ENCODE measurements at places on chromosomes 7 and 10.

DNA sequence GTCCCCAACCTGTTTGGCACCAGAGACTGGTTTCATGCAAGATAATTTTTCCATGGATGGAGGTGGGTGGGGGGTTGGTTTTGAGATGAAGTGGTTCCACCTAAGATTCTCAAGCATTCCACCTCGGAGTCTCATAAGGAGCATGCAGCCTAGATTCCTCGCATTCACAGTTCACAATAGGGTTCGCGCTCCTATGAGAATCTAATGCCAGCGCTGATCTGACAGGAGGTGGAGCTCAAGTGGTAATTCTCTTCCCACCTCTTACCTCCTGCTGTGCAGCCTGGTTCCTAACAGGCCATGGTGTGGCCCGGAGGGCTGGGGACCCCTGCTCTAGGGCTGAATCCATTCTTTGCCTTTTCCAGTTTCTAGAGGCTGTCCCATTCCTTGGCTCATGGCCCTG is 19.1 kb upstream of the CDK1 start:
- DNase-seq: no peak

DNA sequence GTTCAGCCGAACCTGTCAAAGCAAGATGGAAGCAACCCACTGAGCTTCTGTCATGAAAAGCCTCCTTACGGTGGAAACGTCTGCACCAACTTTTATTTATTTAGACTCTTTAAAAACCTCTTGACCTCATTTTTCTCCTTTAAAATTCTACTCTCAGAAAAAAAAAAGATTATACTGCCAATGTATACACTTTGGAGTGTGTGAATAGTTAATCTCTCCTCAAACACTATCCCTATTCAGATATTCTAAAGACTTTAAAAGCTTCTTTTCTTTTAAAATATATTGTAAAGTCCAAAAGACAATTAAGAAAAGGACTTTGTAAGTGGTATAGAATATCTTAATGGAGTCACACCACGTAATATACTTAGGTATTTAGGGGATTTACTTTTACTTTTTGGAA is 335.2 kb upstream of the SEMA3D start:
- DNase-seq: no peak

DNA sequence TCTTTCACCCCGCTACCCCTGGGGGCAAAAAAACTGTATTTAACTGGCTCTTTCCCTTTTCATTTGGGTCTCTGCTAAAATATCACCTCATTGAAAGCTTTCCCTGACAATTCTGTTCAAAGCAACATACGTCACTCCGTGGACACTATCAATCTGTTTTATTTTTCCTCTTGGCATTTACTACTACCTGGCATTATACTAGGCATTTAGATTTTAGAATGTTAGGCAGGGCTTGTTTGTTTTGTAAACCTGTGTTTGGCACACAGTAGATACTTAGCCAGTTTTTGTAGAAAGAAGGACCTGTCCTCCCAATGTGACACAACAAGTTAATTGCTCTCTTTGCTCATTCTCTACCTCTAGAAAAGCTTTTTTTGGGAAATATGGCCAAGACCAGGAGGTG is 26.5 kb upstream of the PDK4 start:
- DNase-seq: no peak

GRCh38 chr7:22105550-22105949 is 159.9 kb upstream of the CDCA7L start:
- no peak for DNase-seq

DNA sequence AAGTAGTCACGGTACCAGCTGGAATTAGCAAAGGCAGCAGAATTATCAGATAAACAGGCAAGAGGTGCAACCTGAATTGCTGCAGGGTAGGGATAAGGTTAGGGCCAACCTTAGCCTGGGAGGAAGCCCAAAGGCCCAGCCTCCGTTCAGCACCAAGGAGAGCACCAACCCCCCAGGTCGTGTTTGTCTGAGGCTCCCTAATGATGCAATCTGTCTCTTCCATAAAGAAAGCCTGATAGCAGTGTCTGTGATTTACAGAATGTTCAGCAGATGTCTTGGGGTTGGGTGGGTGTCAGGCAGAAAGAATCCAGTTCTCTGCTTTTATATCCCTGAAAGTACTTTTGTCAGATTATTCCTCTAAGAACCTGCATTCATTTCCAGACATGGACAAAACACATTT is 328.4 kb upstream of the AOAH start:
- peak; percentile 68 for DNase-seq

GRCh38 chr7:33463131-33463530 is 333.8 kb downstream of the BBS9 start:
- DNase-seq: no peak

DNA sequence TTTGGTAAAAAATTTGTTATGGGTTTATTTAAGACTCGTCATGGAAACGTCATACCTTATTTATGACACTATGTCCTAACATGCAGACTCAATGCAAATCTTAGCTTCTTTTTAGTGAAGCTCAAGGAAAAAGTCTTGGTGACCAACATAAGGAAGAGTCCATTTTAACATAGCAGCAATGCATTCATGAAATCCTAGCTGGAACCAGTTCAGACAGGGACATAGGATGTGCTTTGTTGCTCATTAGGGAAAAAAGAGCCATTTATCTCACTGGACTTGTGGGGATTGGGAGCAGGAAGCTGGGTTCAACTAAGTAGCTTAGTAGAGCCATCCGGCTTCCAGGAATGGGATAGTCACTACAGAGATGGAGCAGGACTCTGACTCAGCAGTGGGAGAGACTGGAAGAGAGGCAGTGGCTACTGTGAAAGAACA is 100.7 kb upstream of the DKK1 start:
- peak; percentile 10 for DNase-seq

- DNase-seq: peak; percentile 53
Measured at GRCh38 chr7:15720849-15721471, 34.5 kb upstream of the MEOX2 start.

GRCh38 chr7:82098414-82098813 is 328.6 kb upstream of the HGF start:
- no peak for DNase-seq

All from MCF 10A (cell line).